ENCODE measurements at places on chromosomes 3 and 15.

GRCh38 chr3:53975382-53975781 lies 83.7 kb upstream of the SELENOK start:
- no peak for DNase-seq

DNA sequence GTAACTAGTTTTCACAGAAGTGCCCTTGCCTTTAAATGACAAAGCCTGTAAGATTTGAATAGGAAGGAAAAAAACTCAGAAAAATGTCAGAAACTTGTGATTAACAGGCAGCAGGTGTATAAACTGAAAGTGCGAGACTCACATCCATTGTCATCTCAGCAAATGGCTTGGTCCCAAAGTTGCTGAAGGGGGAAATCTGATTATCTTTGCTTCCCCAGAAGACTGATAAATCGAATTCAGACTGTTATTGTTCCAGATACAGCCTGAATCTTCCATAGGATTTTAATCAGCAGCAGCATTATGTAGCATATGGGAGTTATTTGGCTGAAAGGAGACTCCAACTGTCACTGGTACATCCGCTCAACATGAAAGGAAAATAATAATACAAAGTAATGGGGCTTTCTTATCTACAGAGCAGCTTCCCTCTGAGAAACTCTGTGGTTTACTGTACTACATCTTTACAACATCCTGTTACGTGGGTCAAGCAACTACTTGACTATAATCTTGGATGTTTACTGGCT lies 550.4 kb upstream of the CCDC54 start:
- no peak for DNase-seq

DNA sequence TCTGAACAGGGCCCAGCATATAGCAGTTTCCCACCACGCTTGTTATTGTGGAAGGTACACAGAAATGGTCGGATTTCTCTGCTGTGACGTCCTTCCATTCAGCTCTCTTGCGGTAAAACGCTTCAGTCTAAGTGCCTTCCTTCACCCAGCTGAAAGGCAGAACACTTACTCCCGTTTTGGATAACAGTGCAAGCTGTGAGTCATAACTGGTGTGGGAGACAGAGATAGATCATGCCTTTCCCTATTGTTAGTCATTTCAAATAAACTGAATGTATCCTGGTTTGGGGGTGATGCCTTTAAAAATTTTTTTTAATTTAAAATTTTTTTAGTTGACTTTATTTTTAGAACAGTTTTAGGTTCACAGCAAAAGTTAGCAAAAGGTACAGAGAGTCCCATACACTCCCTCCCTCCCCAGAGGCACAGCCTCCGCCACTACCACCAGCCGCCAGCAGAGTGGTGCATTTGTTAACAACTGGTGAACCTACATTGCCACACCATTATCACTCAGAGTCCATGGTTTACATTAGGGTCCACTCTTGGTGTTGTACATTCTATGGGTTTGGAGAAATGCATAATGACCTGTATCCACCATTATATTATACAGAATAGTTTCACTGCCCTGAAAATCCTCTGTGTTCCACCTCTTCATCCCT lies 94.9 kb upstream of the NSMCE3 start:
- no peak for DNase-seq

GRCh38 chr15:39131609-39132008 lies 449.3 kb upstream of the THBS1 start:
- DNase-seq, result no peak

- DNase-seq, result no peak
Observed at GRCh38 chr3:28853830-28854229, 427.0 kb upstream of the RBMS3 start.

GRCh38 chr3:57160765-57161538 lies 4.2 kb downstream of the IL17RD start:
- no peak for DNase-seq

GRCh38 chr15:40051616-40052415 lies 12.8 kb upstream of the SRP14 start:
- DNase-seq, result no peak

DNA sequence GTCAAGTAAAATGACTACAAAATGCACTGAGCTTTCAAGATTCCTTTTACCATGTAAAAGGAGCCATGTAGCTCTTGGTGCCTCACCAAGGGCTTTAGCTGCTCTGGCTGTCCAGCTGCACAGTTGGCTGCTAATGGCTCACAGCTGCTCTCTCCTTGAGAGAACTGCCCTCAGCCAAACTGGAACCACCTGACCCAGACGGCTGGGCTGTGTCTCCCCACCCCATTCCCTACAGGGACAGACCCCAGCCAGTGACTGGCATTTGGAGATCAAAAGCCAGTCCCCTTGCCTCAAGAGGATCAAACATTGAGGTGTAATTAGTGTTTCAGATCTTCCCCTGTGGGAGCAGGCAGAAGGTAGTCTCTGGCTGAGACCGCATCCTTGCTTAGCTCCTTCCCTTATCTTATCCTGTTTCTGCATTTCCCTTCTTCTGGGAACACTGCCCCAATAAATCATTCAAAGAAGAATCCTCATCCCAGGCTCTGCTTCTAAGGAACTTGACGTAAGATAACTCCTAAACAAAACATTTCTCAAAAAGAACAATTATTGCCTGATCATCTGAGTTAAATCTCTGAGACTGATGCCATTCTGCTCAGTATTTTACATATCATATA lies 28.6 kb upstream of the UBE2E2 start:
- no peak for DNase-seq

GRCh38 chr3:187673012-187673411 lies 2.8 kb upstream of the SST start:
- no peak for DNase-seq
